Natural killer cell (primary cell): ENCODE measurements at places on chromosomes 7 and 10. TPM values are rescaled to one million over a fixed set of nuclear protein-coding genes. Genes with fewer than 3 reads are reported as not detected.
A peak's percentile ranks its signal among the peaks of the same experiment; 100 is the strongest.

GRCh38 chr10:101285519-101286070 is 56.3 kb upstream of the LBX1 start:
- H3K4me1 ChIP-seq, result no peaks in the 10 kb centered on the region
- H3K27me3 ChIP-seq, result peaks cover 51% of the 10 kb centered on the region
- no peak overlapping the region for H3K4me3 ChIP-seq
- DNase-seq, result no peak
- H3K27ac ChIP-seq, result no peak overlapping the region
- no peaks in the 10 kb centered on the region for H3K36me3 ChIP-seq

GRCh38 chr10:86411281-86411841 is 44.8 kb upstream of the GRID1 start:
- H3K27me3 ChIP-seq, result no peaks in the 10 kb centered on the region
- no peaks in the 10 kb centered on the region for H3K36me3 ChIP-seq

- DNase-seq, result no peak
- H3K27me3 ChIP-seq, result no peaks in the 10 kb centered on the region
- H3K36me3 ChIP-seq, result peaks cover 35% of the 10 kb centered on the region
- no peak overlapping the region for H3K4me3 ChIP-seq
- peak overlapping the region; percentile 69 for H3K27ac ChIP-seq
- peaks cover 41% of the 10 kb centered on the region for H3K4me1 ChIP-seq
Observed at GRCh38 chr7:36690514-36691187, 33.6 kb downstream of the AOAH start.

- peak overlapping the region; percentile 75 for H3K4me3 ChIP-seq
- H3K4me1 ChIP-seq, result peaks cover 17% of the 10 kb centered on the region
- no peaks in the 10 kb centered on the region for H3K36me3 ChIP-seq
- H3K27me3 ChIP-seq, result no peaks in the 10 kb centered on the region
- peak overlapping the region; percentile 84 for H3K27ac ChIP-seq
Observed at GRCh38 chr7:63925626-63926460, 72.8 kb upstream of the ZNF722 start.

DNA sequence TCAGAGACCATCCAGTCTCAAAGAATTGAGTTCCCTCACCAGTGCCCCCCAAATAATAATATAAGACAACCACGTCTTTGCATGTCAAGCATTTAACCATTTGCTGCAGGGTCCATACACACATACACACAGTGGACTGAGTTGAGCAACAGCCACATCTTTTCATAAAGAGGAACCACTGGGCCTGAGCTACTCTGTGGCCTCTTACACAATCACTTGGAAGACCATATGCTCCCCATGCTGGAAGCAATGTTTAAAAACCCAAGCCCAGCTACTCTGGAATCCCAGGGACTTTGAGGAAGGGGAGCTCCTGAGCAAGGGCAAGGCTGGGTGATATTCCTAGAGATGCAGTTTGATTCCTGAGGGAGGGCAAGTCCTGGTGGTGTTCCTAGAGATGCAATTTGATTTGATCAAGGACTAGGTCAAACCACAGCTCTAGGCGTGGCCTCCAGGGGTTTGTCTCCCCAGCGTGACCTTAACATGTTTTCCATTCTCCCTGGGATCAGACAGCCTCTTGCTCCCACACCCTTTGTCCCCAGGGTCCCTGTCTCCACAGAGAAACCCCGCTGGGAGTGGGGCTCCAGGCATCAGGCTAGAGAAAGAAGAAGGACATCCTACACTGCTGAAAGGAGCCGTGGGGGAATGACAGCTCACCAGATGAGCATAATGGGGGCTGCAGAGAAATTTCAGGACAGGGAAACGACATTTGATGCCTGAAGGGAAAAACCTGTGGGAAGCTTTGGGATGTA is 376.2 kb upstream of the MGMT start:
- no peaks in the 10 kb centered on the region for H3K36me3 ChIP-seq
- no peak for DNase-seq
- H3K4me1 ChIP-seq, result no peaks in the 10 kb centered on the region
- H3K27ac ChIP-seq, result no peak overlapping the region
- H3K27me3 ChIP-seq, result no peaks in the 10 kb centered on the region
- H3K4me3 ChIP-seq, result no peak overlapping the region

Gene PAX4
- total RNA-seq, result not detected

Gene LIPF
- total RNA-seq, result not detected

Gene CLDN3
- total RNA-seq, result not detected
